HCEC 1CT (cell line): ENCODE measurements at places on chromosomes 11 and 22.

DNA sequence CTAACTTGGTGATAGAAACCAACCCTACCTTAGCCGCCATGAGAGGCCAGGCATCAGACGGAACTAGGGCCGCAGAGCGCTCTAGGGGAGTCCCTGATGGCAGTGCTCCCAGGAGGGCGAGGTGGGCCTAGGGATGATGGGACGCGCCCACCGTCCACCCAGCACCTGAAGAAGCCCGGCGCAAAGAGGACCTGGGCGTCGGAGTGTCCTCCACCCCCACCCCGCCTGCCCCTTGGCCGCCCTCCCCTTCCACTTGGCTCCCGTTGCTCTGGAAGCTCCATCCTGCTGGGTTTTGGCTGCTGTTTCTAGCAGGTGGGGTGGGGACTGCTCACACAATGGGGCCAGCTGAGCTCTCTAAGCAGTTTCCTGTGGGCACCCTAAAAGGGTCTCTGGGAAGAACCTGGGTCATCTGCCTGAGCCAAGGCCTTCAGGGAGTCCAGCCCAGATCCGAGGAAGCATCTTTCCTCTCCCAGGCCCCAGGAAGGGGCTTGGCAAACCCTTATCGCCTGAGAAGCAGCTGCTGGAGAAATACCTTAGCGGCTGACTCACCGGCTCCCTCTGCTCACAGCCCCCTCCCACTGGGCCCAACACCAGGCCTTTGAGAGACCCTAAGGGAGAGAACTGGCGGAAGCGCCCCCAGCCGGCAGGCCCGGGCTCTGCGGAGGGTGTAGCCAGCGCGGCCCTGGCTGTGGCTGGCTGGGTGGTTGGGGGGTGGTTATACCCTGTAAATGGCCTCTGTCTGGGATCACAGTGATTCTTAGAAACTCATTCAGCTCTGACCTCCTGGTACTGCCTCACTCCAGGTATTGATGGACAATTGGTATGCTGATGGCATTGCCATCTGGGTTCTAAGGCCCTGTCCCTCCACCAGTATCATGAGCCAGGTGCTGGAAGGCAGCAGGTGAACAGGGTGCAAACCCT is 19.3 kb downstream of the CREB3L1 start:
- DNase-seq: peak; percentile 68

DNA sequence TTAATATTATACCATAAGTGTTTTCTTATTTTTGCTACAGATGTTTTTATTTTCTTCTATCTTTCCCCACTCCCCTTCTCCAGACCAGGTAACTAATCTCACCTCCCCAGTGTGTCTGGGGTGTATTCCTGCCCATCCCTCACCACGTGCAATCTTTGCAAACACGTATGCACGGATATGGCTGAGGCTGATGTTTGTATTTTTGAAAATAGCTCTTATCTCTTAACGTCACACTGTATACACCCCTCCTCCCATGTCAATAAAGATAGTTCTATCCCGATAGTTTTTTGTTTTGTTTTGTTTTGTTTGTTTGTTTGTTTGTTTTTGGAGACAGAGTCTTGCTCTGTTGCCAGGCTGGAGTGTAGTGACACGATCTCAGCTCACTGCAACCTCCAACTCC is 127.5 kb downstream of the FBXO7 start:
- no peak for DNase-seq

- DNase-seq: no peak
Observed at GRCh38 chr11:134780486-134781147, 368.6 kb upstream of the B3GAT1 start.

DNA sequence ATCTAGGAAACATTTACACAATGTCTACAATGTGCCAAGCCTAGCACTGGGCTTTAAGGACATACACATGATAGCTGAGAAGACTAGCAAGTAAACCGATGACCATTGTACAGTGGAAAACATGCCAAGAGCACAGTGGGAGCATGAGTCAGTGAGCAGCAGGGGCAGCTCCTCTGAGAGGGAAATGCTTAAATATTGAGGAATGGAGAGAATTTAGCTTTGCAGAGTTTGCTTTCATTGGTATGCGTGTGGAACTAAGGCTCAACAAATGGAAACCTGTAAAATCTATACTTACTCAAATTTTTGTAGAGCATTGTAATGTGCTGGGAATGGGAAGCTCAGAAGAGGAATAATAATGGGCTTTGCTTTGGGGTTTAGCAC is 282.3 kb downstream of the ST3GAL4 start:
- peak; percentile 64 for DNase-seq

DNA sequence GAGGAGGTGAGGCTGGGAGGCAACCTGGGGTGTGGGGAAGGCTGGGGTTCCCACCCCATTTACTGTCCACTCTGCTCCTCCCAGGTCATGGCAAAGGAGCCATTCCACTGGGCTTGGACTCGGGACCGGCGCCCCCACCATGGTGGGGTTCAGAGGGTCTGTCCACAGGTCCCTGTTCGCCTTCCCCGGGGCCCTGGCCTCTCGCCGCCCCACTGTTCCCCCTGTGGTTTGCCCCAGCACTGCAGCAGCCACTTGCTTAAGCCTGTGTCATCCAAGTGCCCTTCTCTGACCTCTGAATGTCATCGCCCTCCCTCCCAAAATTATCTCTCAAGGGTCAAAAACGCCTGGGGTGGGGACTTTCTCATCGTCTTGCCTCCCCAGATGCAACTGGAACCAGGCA is 2.6 kb downstream of the SPDYC start:
- no peak for DNase-seq

GRCh38 chr11:126861796-126862459 is 138.6 kb downstream of the KIRREL3 start:
- DNase-seq: no peak
